ENCODE measurements at places on chromosomes 13 and 19.

GRCh38 chr13:27183561-27184147 lies 12.0 kb upstream of the USP12 start:
- DNase-seq = no peak

GRCh38 chr13:62356977-62357376 lies 941.3 kb upstream of the PCDH20 start:
- no peak for DNase-seq

DNA sequence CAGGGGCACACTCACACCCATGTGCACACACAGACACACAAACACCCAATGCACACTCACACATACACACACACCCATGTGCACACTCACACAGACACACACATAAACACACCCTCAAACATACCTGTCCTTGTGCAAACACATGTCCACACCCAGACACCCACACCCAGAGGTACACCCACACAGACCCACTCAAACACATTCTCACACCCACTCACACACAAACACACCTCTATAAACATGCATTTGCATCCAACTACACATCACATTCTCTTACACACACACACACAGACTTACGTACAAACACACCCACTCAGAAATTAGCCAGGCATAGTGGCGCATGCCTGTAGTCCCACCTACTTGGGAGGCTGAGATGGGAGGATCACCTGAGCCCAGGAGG lies 31.4 kb downstream of the FBN3 start:
- DNase-seq = no peak

DNA sequence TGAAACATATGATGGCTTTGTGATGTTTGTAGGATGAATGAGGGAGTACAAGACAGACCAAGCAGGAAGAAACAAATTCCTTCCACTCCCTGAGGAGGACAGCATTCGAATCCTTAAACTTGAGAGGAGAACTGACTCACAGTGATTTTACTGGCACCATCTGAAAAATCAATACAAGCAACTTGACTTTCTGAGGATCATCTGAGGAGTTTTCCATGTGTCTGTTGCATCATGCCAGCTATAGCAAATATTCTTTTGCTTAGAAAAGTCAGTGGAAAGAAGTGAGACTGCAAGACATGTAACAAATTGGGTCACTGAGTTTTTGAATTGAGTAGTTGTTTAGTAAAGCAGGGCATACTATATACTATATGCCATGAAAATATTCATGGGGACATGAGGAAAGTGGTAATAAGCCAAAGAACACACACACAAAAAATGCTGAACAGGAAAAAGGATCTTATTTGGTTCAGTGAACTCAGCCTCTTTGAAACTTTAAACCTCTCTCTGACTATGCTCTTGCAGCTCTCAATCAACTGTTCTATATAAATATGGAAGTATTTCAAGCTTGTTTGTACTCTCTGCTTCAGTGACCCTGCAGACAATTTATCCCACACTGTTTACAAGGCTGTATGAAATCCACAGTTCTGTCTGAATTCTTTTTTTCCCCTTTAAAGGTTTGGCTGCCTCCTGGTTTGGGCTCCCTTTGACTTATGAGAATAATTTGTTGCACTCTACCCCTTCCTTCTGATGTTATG lies 35.5 kb downstream of the SERTM1 start:
- DNase-seq = no peak

Data from activated naive CD4-positive, alpha-beta T cell treated with anti-CD3 and anti-CD28 coated beads, Interleukin-2, amount 50 U/mL, for 16 hours (primary cell).